CD8-positive, alpha-beta memory T cell (primary cell): ENCODE measurements at places on chromosomes 13 and 19.

- no peaks in the 10 kb centered on the region for H3K27me3 ChIP-seq
- peak within 1 kb of the TSS; percentile 72 for H3K4me3 ChIP-seq
- peaks cover 17% of the 10 kb centered on the region for H3K36me3 ChIP-seq
- peak; percentile 94 for DNase-seq
Measured at GRCh38 chr19:45691516-45692186, at the start of gene SNRPD2. SNRPD2 (minus strand) TSS chr19:45691953; CDS start chr19:45691888, 65 bp downstream.

GRCh38 chr13:67509018-67509417 lies 278.9 kb upstream of the PCDH9 start:
- H3K27me3 ChIP-seq = no peaks in the 10 kb centered on the region
- no peak overlapping the region for H3K27ac ChIP-seq
- no peak overlapping the region for H3K4me3 ChIP-seq
- no peak for DNase-seq
- H3K4me1 ChIP-seq = no peaks in the 10 kb centered on the region

GRCh38 chr13:27280009-27280656 lies 9.5 kb downstream of the RASL11A start:
- no peaks in the 10 kb centered on the region for H3K4me1 ChIP-seq
- DNase-seq = no peak
- H3K27ac ChIP-seq = no peak overlapping the region
- H3K27me3 ChIP-seq = no peaks in the 10 kb centered on the region
- no peaks in the 10 kb centered on the region for H3K36me3 ChIP-seq

- no peak overlapping the region for H3K4me3 ChIP-seq
- H3K27ac ChIP-seq = no peak overlapping the region
- no peaks in the 10 kb centered on the region for H3K36me3 ChIP-seq
Measured at GRCh38 chr13:84705982-84706710, 823.9 kb upstream of the SLITRK1 start.

- DNase-seq = no peak
- no peaks in the 10 kb centered on the region for H3K27me3 ChIP-seq
- H3K4me3 ChIP-seq = no peak overlapping the region
- H3K27ac ChIP-seq = no peak overlapping the region
Measured at GRCh38 chr13:106846571-106847448, 278.9 kb upstream of the ARGLU1 start.

DNA sequence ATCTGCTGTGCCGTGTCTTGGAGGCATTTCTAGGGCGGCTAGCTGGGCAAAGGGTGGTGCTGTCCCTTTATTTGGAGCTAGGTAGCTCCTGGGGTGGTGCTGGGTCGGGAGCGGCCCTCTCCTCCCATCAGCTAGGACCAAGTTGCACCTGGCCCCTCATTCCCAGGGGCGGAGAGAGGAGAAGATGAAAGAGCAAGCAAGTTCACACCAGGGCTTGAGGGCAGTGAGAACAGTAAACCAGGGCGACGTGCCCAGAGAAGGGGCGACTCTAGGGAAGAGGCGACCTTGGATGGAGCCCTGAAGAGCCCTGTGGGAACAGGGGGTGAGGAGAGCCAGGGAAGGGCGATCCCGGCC lies 17.0 kb upstream of the KCNN1 start:
- H3K27ac ChIP-seq = no peak overlapping the region
- no peaks in the 10 kb centered on the region for H3K36me3 ChIP-seq
- peaks cover 44% of the 10 kb centered on the region for H3K27me3 ChIP-seq
- no peak for DNase-seq

DNA sequence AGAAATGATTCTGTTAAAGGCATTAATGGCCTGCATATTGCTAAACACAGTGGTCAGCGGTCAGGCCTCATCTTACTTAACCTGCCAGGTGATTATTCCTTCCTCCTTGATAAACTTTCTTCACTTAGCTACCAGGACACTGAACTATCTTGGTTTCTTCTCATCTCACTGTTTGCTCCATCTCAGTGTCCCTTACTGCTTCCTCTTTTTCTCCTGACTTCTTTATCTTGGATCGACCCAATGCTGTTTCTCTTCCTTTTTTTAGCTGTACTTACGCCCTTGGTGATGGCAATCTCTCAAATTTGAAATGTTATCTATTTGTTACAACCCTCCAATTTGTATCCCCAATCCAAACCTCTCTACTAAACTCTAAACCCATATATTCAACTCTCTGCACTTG lies 7.8 kb upstream of the CLC start:
- H3K27me3 ChIP-seq = no peaks in the 10 kb centered on the region
- no peak overlapping the region for H3K4me3 ChIP-seq
- no peak overlapping the region for H3K27ac ChIP-seq

- H3K27ac ChIP-seq = no peak overlapping the region
- no peak for DNase-seq
- H3K27me3 ChIP-seq = no peaks in the 10 kb centered on the region
- H3K4me1 ChIP-seq = peaks cover 17% of the 10 kb centered on the region
- H3K36me3 ChIP-seq = no peaks in the 10 kb centered on the region
Measured at GRCh38 chr19:5984600-5984999, 6.7 kb upstream of the RANBP3 start.

DNA sequence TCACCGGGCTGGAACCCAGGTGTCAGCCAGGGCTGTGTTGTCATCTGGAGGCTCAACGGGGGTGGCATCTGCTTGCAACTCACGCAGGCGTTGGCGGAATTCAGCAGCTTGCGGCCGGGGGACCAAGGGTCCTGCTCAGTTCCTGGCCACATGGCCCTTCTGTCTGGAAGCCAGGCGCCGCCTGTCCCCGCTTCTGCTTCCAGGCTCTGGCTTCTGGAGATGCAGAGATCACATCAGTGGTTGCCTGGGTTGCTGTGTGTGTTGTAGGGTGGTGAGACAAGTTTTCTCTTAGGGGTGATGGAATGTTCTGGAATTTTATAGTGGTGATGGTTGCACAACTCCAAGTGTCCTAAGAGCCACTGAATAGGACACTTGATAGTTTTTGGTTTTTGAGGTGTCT lies 5.0 kb downstream of the ADAT3 start:
- no peak overlapping the region for H3K4me3 ChIP-seq
- H3K27ac ChIP-seq = no peak overlapping the region
- DNase-seq = no peak
- no peaks in the 10 kb centered on the region for H3K36me3 ChIP-seq

DNA sequence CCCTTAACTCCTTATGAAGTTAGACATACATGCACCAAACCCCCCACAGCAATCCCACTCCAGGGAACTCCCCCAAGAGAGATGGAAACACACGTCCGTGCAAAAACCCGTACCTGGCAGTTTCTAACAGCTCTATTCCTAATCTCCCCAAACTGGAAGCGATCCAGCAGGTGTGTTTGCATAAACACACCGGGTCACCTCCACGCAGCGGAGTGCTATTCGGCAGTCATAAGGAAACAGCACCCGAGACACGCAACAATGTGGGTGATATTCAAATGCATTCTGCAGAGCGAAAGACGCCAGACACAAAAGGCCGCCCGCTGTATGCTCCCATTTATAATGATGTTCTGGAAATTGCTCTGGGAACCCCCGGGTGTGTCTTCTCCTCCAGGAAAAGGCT lies 6.8 kb upstream of the ZNRF4 start:
- no peak overlapping the region for H3K4me3 ChIP-seq
- no peaks in the 10 kb centered on the region for H3K36me3 ChIP-seq
- no peak for DNase-seq
- H3K27ac ChIP-seq = no peak overlapping the region
- H3K27me3 ChIP-seq = no peaks in the 10 kb centered on the region

- H3K4me3 ChIP-seq = no peak overlapping the region
- DNase-seq = no peak
- H3K4me1 ChIP-seq = no peaks in the 10 kb centered on the region
- no peaks in the 10 kb centered on the region for H3K27me3 ChIP-seq
- no peak overlapping the region for H3K27ac ChIP-seq
- no peaks in the 10 kb centered on the region for H3K36me3 ChIP-seq
Measured at GRCh38 chr13:88005188-88005587, 334.0 kb downstream of the SLITRK5 start.

GRCh38 chr13:49216334-49216733 lies 3.8 kb upstream of the MLNR start:
- DNase-seq = no peak
- peaks cover 9% of the 10 kb centered on the region for H3K4me1 ChIP-seq
- peaks cover 25% of the 10 kb centered on the region for H3K27me3 ChIP-seq
- H3K4me3 ChIP-seq = no peak overlapping the region
- H3K36me3 ChIP-seq = no peaks in the 10 kb centered on the region

- peaks cover 14% of the 10 kb centered on the region for H3K4me1 ChIP-seq
- H3K36me3 ChIP-seq = no peaks in the 10 kb centered on the region
- H3K27me3 ChIP-seq = peaks cover 9% of the 10 kb centered on the region
- DNase-seq = no peak
- no peak overlapping the region for H3K27ac ChIP-seq
- peak overlapping the region; percentile 13 for H3K4me3 ChIP-seq
Measured at GRCh38 chr19:40571005-40571318, 5.7 kb upstream of the SHKBP1 start.

DNA sequence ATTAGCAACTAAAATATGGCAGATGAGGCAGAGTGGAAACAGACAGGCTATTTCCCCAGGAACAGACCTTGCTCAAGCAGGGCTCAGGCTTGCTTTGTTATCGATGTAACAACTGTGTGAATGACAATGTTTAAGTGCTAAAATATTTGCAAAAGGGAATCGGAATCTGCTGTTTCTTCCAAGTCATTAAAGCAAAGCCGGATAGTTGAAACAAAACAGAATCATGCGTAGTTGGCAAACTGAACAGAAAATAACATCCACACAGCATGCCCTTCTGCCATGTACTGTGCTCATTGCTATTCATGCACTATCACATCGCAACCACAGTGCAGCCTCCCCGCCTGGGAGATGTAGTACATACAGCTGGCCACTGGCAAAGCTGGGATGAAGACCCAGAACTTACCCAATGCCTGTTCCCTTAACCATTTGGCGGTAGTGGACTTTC lies 799.1 kb downstream of the DIAPH3 start:
- no peaks in the 10 kb centered on the region for H3K4me1 ChIP-seq
- DNase-seq = no peak
- no peak overlapping the region for H3K27ac ChIP-seq
- no peaks in the 10 kb centered on the region for H3K27me3 ChIP-seq
- H3K36me3 ChIP-seq = no peaks in the 10 kb centered on the region
